Heart right ventricle (tissue), 16 donors: ENCODE measurements at places on chromosomes 2 and 18. TPM values are rescaled to one million over a fixed set of nuclear protein-coding genes. Genes with fewer than 3 reads are reported as not detected.

DNA sequence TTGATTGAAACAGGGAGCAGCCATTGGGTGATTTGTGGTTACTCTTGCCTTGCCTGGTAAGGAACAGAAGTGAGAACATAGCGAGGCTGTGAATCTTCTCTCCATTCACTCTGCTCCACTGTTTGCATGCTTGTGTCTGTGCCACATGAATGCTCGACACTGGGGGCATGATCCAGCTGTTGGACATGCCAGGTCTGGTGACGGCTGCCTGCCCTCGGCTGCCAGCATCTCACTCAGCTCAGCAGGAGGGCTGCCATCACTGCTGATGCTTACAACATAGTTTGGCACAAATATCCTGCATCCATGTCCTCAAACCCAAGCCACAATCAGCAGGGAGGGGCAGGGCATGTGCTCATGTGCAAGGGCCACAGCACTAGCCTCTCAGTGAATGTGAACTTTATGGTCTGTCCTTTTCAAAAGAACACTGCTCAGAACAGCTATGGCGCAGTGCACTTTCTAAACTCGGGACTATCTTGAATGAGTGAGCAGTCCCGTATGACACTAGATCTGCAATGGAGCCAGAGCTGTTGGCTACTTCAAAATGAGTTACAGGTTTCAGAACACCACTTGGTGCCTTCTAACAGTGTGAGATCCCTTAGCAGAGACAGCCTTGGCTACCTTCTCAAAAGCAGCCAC lies 126.3 kb downstream of the NRP2 start:
- H3K4me1 ChIP-seq, result no peaks in the 10 kb centered on the region
- peak; percentile 25 for DNase-seq

DNA sequence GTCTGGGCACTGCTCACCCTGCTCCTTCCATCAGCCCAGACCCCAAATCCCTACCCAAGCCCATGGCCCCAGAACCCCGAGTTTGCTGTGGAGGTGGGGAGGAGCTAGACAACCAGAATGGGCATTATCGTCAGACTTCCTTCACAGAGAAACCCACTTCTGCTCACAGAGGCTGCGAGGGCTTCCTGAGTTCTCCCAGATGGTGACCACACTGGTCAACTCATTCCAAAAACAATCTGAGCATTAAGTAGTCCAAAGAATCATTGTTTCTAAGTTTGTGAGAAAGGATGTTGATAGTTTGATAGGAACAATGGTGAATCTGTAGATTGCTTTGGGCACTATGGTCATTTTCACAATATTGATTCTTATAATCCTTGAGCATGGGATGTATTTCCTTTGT lies 60.2 kb downstream of the LRRC30 start:
- H3K27me3 ChIP-seq, result no peaks in the 10 kb centered on the region
- H3K27ac ChIP-seq, result no peak overlapping the region
- H3K36me3 ChIP-seq, result no peaks in the 10 kb centered on the region
- DNase-seq, result no peak

- no peak overlapping the region for H3K27ac ChIP-seq
- H3K4me1 ChIP-seq, result no peaks in the 10 kb centered on the region
- H3K27me3 ChIP-seq, result peaks cover 6% of the 10 kb centered on the region
- DNase-seq, result no peak
Measured at GRCh38 chr2:149490296-149490695, 97.3 kb downstream of the MMADHC start.

- no peak overlapping the region for H3K4me3 ChIP-seq
- no peak for DNase-seq
- H3K27ac ChIP-seq, result peak overlapping the region; percentile 47
- no peaks in the 10 kb centered on the region for H3K27me3 ChIP-seq
- H3K36me3 ChIP-seq, result peaks cover 90% of the 10 kb centered on the region
Measured at GRCh38 chr2:217820904-217821303, 181.9 kb downstream of the TNS1 start.

The LINC00305 gene
- not detected for total RNA-seq

The CCBE1 gene
- total RNA-seq, result 1.2 TPM

The DCDC2C gene
- total RNA-seq, result not detected
